ENCODE measurements at places on chromosomes 12 and 14.

- no peak for DNase-seq
Observed at GRCh38 chr14:100328495-100329163, 5.5 kb downstream of the SLC25A47 start.

DNA sequence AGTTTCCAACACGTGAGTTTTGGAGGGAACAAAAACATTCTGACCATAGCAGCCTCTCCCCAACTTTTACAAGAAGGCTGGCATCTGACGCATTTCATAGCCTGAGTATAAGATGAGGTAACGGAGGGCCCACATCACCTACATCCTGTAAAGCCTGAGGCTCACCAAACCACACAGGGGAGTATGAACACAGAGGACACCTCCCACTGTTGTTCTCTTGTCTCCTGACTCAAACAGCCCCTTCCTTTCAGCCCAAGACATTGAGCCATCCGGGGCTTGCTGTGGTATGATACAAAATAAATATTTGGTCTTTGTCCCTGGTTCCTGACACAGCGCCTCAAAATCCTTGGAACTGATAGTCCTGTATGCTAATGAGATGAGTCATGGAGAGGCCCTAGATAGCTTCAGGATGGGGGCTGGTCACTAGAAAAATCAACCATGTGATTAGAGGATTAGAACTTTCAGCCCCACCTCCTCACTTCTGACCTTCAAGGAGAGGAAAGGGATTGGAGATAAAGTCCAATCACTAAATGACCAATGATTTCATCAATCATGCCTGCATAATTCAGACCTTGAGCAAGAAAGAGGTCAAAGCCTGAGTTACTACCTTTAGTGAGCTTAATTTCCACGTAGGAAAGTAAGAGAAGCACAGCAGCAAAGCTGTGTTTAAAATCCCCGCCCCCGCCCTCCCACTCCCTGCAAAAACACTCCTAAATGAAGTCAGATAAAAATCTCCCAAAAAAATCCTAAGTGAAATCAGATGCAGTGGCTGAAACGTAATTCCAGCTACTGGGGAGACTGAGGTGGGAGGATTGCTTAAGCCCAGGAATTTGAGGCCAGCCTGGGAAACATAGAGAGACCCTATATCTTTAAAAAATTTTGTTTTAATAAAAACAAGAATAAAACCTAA lies 236.4 kb downstream of the PCNX1 start:
- no peak for DNase-seq

DNA sequence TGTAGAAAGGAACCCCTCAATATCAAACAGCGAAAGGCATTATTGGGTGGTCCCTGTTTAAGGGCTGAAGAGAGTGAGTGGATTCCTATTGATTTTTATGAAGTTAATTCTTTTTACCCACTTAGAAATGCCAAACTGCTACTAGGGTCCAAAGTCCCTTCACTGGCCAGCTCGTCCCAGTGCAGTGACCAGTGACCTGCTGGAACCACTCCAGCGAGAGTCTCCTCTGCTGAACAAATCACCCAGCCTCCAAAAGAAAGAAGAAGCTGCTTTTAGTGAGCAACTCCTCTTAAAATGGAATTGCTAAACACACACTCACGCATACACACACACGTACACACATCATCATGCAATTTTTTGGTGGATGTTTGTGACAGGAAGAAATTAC lies 198.2 kb upstream of the PLEKHG7 start:
- no peak for DNase-seq

DNA sequence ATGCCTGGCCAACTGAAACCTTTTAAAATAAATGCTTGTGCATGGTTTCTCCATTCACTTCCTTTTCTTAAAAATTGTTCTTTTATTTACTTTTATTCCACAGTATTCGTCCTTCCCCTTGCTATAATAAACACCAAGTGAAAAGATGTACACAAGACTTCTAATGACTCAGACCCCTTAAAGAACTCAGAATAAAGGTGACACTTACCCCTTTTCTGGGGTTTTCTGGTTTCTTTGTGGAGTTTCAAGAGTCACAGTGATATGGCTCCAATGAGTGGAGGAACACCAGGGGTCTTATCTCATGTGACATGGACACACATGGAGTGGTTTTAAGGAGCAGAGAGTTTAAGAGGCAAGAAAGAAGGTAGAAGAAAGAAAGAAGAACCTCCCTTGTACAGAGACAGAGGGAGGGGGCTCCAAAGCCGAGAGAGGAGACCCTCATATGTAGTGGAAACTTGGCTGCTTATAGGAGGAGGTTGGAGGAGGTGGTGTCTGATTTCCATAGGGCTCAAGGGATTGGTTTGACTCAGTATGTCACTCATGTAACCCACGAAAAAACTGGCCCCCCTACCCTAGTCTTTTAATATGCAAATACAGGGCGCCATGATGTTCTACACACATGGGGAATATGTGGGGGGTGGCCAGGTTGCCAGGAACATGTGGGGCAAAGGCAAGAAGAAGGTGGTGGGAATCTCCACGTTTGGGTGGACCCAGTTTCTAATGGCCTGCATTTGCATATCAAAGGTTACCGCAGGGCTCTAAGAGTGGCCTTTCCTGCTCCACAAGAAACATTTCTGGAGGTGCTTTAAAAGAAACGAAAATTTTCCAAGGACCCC lies 22.1 kb upstream of the CD69 start:
- no peak for DNase-seq

DNA sequence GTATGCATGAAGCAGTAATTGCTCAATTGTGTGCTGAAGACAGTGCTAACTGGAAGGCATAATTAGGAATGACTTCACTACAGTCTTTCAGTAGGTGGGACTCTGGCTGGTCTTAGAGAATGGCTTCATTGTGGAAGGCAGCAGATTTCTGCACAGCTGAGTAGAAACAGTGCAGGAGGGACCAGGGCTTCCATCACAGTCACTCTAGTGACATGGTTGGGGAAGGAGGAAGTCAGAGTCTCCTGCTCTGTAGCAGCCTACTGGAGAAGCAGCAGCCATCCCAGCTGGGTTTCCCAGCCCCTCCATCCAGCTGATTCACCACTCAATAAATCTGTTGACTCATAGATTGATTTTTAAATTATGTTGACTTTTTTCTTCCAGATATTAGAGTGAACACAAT lies 80.6 kb upstream of the DBX2 start:
- no peak for DNase-seq
